ENCODE measurements at places on chromosomes 5 and 9.

GRCh38 chr9:120435091-120435490 is 144.9 kb downstream of the CDK5RAP2 start:
- DNase-seq: no peak

DNA sequence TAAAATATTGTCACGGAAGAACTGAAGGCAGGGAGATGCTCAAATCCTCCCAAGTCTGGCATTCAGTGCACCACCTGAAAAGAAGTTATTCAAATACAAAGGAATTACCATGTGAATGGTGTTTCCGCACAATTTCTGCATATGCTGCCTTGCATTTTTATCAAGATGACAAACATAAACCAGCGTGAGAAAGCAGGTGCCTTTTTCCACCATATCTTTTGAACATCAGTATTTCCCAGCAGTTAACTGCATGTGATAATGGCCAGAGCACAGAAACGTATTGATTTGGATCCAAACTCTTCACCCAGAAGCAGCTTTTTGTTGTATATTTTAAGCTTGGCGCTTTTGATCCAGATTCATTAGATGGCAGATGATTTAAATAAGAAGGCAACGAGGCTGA is 808.0 kb downstream of the TLE1 start:
- no peak for DNase-seq

- DNase-seq: no peak
These were observed 7.5 kb downstream of the ALDOB start for GRCh38 chr9:101427957-101428655.

- no peak for DNase-seq
These were observed 22.4 kb upstream of the PLPP1 start for GRCh38 chr5:55557123-55557522.

GRCh38 chr5:10324518-10325370 is 17.0 kb upstream of the CMBL start:
- no peak for DNase-seq

DNA sequence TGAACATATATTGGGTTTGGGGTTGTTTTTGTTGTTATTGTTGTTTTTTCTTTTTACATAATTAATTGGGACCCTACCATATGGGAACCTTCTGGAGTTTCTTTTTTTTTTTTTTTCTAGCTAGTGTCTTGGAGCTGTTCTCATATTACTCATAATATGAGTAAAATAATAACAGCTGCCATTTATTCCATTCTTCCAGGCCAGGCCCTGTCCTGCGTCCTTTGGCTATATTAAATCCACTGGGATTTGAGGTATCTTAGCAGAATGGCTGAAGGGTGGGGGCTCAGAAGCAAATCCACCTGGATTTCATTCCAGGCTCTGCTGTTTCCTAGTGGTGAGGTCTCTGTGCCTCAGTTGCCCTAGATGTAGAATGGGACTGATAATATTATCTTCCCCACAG is 47.2 kb upstream of the RPL26L1 start:
- no peak for DNase-seq

- DNase-seq: no peak
These were observed 20.8 kb upstream of the DTWD2 start for GRCh38 chr5:119009131-119009530.
